ENCODE measurements at places on chromosomes 11 and 22.

DNA sequence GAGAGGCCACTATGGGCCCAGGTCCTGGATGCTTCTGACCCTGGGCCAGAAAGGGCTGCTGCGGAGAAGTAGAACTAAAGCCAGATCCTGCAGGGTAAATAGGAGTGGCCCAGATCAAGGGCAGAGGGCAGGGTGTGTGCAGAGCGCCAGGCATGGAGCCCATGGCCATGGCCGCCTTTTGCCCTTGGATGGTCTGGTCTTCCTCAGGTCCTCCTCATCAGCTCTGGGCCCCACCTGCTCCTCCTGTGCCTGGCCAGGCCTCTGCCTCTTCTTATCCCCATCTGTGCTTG, 277.6 kb downstream of the BRD1 start:
- no peak for DNase-seq

GRCh38 chr22:38122616-38123015, 12.1 kb upstream of the BAIAP2L2 start:
- no peak for DNase-seq

DNA sequence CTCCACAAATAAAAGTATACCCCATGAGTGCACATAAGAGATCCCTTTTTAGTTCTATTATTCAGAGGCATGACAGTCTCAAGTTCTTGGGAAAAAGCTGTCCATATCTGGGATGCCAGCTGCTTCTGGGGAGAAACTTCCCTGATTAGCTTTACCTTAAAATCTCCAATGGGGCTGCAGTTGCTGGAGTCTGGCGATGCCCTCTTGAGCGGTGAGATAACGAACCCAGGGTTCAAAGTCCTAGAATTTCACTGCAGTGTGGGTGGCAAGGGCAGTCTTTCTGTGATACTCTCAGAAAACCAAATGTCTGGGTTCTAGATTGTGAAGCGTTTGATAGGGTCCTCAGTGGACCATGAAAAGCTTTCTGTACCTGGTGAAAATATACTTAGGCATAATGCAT, 7.4 kb upstream of the PRR33 start:
- no peak for DNase-seq

GRCh38 chr11:6319001-6319703, 1.1 kb downstream of the CAVIN3 start:
- no peak for DNase-seq

DNA sequence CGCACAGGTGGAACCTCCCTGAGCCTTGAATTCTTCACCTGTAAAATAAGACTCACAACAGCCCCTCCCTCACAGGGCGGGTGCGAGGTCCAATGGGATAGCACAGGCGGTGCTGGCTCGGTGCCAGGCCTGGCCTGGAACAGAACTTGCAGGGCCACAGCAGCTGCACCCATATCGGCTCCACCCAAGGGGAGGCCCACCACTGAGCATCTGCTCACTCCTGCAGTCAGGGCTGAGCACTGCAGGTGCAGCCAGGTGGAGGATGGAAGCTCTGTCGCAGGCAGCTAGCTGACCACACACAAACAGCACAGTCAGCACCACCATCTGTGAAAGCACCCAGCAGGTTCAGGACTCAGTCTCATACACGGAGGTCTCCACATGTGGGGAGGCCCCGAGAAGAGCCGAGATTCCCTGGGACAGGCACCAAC, 19.6 kb downstream of the VPS37C start:
- DNase-seq = peak; percentile 97

DNA sequence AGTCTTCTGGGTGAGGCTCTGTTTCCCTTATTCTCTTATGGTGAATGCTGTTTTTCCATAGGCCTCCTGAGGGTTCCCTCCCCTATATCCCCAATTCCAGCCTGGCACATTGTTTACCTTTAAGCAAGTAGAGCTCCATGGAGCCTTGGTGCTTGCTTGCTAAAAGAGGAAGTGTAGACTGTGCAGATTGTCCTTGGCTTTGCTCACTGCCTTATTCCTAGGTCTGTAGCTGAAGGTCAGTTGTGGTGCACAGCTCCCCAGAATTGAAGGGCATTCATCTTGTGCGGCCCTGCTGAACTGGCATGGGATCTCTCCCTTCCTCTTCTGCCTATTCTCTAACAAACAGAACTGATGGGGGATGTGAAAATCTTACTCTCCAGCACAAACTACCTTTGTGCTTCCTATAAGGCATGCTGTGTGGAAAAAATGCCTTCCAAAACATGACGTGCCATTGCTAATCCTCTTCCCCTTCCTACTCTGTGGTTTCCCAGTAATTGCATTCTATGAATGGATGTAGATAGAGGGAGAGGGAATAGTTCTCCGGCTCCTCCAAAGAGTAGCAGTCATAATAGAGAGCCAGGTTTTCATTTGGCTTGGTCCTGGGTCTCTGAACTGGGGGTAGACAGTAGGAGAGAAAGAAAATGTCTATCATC, 34.2 kb upstream of the PLET1 start:
- no peak for DNase-seq

- DNase-seq = peak; percentile 17
Measured at GRCh38 chr11:10204021-10204420, 90.0 kb downstream of the SBF2 start.

DNA sequence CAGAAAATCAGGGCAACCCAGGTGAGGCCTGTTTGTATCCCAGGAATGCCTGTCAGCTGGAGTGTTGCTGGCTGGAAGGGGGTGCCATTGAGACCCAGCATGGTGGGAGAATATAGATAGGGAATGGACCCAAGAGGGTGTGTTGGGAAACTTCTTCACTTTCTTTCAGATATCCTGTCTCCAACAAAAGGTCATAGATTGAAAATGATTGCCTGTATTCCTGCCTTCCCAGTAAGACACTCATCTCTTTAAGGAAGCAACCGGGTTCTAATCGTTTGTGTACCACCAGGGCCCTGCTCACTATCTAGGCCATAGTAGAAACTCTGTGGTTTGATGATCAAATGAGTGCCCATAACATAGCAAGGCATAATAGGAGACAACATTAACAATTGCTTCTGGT, at the start of gene OR51I1:
Gene OR51I1, minus strand, starts transcription at position 101 of the 400 bp plus-strand sequence. Its CDS starts 0 bp downstream, at position 101.
- no peak for DNase-seq

- no peak for DNase-seq
Measured at GRCh38 chr11:44005956-44006355, 41.8 kb upstream of the ACCSL start.

DNA sequence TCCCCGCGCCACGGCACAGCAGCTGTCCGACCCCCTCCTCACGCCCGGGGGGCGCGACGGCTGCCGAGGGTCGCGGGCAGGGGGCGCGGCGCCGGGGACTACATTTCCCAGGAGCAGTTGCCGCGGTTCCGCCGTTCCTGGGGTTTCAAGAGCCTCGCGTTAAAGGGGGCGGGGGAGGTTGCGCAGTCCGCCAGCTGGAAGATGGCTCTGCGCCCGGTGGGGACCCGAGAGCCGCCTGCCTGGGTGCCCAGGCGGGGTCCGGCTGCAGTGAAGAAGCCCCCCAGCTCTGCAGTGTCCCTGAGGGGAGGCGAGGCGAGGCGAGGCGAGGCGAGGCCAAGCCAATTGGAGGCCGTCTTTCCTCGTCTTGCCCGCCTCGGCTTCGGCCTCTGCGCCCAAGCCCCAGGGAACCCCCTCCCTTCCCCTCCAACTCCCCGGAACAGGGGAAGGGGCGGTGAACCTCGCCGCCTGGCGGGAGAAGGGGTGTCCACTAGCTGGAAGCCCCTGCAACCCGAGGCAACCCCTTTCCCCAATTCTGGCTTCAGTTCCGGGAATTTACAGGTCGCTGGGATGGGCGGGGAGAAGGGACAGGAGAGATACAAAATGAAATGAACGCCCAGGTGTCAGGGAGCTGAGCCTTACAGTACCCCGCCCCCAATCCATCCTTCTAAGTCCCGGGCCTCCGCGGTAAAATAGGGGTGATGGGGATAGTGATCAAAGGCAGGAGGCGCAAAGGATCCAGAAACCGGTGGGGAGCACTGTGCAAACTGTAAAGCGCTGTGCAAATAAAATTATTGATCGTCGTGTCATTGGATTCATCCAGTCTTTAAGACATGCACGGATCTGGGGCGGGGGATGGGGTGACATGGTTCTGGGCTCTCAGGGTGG, 5.2 kb upstream of the GCAT start:
- DNase-seq = peak; percentile 69

GRCh38 chr11:113113801-113114704, 152.8 kb downstream of the NCAM1 start:
- DNase-seq = peak; percentile 81

- peak; percentile 85 for DNase-seq
Measured at GRCh38 chr11:7892840-7893254, 38.2 kb downstream of the OR10A6 start.

DNA sequence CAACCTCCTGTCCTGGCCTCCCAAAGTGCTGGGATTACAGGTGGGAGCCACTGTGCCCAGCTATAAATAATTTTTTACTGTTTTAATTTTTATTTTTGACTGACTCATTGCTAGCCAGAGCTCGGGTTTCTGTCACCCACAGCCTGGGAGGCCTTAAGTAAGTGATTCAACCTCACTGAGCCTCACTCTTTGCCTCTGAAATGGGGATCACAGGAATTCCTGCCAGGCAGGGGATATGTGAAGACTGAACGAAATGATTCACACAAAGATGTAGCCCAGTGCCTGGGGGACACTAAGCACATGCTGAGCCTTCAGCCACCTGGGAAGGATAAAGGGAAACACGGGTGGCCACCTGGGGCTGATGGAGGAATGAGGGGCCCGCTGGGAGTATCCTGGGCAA, 3.8 kb upstream of the LRRC74B start:
- DNase-seq = no peak

GRCh38 chr22:46660604-46661201, 40.5 kb downstream of the GRAMD4 start:
- peak; percentile 95 for DNase-seq

- DNase-seq = no peak
Measured at GRCh38 chr22:48902001-48902869, 925.4 kb downstream of the BRD1 start.

DNA sequence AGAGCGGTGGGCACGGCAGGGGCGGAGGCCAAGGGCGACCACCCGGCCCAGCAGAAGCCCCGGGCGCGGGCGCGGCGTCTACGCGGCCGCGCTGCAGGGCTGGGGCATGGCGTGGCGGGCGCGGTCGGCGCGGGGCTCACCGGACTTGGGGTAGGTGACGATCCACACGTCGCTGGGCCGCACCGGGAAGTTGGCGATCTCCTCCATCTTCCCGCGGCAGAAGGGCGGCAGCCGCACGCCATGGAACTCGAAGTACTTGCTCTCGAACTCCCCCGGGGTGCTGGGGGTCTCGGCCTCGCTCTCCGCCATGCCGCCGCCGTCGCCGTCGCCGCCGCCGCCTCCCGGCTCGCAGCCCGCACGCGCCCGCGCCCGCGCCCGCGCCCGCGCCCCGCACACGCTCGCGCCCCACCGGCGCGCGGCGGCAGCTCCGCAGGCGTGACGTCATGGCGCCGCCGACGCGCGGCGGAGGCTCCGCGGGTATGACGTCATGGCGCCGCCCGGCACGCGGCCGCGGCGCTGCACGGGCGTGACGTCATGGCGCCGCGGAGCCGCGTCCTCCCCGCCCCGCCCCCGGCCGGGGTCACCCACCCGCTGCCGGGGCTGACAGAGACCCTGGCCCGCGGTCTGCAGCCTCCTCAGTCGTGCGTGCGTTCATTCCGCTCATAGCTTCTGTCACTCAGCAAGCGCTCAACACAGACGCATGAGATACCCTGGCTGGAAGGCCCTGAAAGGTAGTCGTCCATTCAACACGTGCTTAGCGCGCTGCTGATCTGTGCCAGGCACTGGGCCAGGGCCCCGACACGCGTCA, at the start of gene SULT4A1:
Gene SULT4A1, minus strand, starts transcription at position 440 of the 808 bp plus-strand sequence. Its CDS starts 131 bp downstream, at position 309.
- DNase-seq = peak; percentile 87

DNA sequence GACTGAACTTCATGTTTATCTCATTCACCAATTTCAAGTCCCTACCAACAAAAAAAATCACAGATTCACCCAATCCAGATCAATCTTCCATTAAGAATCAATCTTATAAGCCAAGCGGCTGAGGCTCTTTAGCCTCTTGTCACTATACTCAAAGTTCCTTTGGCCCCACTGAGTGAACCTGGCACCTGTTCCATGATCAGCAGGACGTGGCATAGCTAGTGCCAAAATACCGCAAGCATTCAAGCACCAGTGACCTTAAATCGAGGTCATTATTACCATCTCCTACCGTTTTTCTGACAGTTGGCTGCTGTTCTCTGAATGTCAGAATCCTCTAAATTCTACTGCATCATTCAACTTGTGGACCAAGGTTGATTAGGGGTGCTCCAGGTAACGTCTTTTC, 141.2 kb downstream of the CADM1 start:
- no peak for DNase-seq

DNA sequence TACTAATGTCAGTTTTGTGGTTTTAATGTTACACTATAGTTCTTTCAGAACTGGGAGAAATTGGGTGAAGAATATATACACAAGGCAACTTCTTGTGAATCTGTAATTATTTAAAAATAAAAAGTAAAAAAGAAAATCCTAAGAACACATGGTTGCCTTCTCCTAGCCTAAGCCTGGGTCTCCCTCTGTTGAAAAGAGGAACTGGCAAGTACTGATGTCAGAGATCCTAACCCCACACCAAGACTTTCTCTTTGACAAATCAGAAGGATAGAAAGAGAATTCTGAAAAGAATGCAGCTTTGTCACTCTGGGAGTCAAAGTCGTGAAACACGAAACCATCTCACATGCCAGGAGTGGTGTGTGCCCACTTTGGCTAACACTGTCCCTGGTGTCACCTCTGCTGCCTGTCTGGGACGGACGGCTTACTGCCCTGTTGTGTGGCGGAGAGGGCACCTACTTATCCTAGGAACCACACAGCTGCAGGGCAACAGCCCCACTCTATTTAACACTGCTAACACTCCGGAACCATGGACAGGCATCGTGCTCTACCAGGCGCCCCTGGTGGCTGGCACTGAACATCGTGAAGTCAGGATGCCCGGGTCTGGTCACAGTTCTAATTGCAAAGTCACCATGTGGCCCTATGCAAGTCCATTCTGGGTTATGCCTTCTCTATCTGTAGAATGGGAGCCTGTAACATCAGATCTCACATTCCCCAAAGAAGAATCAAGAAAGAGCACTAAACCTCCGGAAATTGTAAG, 108.7 kb upstream of the CD82 start:
- peak; percentile 51 for DNase-seq

GRCh38 chr11:112694813-112695212, 266.4 kb upstream of the NCAM1 start:
- DNase-seq = peak; percentile 63

- no peak for DNase-seq
Measured at GRCh38 chr22:25362883-25363240, 143.4 kb downstream of the CRYBB2 start.

GRCh38 chr11:22742157-22742613, 75.8 kb downstream of the GAS2 start:
- DNase-seq = no peak

- peak; percentile 74 for DNase-seq
Measured at GRCh38 chr11:32829157-32829679, 509 bp upstream of the PRRG4 start.
